Stimulated activated CD4-positive, alpha-beta T cell treated with anti-CD3 and anti-CD28 coated beads, Interleukin-1b, Interleukin-23, amount 100 ng/mL, for 1 hour (primary cell): ENCODE measurements at places on chromosomes 4 and X.

- no peak for DNase-seq
Measured at GRCh38 chr4:83174844-83175414, 60.4 kb upstream of the PLAC8 start.

GRCh38 chr4:175651756-175652310 is 160.2 kb downstream of the GPM6A start:
- no peak for DNase-seq

GRCh38 chr4:141229408-141230101 is 8.9 kb downstream of the ZNF330 start:
- DNase-seq = no peak

DNA sequence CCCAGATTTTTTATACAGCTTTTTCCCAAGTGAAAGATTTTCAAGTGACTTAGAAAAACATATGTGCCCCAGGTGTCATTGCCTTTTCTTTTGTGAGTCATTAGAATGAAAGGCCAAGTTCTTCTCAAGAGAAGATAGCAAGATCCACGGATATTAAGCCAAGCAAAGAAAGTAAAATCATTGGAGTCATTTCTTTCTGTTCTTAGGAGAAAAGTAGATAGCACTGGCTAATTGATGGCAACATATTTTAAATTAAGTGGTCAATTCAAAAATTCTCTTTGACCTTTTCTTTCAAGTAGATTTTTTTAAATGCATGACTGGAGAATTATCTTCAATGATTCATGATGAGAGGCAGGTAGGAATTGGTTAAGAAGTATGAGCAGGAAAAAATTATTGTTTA is 94.4 kb downstream of the HHIP start:
- DNase-seq = no peak

DNA sequence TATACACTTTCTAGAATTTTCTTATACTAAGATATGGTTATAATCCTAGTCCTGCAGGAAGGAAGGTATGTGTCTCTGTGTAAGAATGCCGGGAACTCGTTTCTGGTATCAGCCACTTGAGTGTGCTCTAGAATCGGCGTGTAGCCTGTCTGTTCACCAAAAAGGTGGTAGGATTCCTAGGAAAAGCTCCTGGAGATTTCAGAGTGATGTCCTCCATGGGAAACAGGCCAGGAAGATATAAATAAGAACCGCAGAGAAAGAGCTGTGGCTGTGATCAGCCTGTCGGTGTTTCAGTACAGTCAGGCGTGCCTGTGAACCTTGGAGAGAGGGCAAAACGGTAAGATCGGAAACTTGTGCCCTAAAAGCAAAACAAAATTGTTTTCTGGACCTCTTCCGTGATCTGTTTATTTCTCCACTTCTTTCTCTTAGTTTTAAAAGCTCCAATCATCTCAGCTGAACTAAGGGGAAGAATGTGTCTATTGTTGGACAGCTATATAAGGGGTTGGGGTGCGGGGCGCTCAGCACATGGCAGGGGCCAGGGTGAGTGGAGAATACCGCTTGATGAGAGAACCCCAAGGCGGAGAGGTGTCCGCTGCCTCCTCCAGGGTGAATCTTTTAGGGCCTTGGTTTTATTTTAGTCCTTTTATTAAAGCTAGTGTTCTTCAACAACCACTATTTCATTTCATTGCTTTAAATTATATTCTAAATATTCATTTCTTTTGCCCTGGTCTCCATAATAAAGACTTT is 303.8 kb upstream of the TENM3 start:
- no peak for DNase-seq

DNA sequence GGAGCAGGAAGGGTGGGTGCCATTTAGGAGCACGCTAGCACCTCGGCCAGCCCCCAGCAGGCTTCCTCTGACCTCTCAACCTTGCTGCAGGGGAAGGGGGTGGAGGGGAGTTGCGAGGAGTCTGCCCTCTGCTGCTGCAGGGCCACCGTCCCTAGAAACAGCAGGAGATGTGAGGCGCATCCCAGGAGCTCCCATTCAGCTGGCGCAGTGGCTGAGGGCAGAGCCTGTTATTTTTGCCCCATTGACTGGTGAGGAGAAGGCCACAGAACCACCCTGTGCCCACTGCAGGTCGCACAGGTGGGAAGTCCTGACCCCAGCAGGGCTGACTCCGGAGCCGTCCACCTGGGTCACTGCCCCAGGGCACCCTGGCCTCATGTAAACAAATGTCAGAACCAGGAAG is 8.0 kb downstream of the PDE6B start:
- no peak for DNase-seq

DNA sequence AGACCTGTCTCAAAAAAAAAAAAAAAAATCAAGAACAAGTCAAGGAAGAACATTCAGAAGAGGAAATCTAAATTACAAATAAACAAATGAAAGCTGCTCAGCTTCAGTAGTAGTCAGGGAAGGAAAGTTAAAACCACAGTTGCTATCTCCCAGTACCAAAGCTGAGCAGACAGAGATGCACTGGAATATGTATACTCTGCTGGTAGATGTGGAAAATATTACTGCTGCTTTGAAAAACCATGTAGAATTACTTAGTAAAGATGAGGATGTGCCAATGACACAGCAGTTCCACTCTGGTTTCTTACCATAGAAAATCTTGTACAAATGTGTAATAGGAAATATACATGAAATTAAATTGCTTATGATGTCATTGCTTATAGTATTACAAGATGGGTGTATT is 25.1 kb upstream of the PRKX start:
- no peak for DNase-seq

DNA sequence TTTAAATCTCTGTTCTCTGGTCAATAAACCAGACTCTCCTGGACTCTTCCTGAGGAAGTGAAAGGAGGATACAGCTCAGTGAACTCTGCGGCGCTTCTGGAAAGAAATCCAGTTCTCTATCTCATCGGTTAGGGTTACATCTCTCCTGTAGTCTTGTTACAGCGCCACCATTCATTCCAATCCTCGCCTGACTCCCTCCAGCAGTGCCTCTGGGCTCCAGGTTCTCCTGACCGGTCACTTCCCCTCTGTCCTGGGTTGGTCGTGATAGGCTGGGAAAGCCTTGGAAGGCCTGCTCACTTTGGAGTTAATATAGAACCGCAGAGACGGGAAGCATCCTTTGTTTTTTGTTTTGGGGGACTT is 97.0 kb upstream of the STOX2 start:
- no peak for DNase-seq

DNA sequence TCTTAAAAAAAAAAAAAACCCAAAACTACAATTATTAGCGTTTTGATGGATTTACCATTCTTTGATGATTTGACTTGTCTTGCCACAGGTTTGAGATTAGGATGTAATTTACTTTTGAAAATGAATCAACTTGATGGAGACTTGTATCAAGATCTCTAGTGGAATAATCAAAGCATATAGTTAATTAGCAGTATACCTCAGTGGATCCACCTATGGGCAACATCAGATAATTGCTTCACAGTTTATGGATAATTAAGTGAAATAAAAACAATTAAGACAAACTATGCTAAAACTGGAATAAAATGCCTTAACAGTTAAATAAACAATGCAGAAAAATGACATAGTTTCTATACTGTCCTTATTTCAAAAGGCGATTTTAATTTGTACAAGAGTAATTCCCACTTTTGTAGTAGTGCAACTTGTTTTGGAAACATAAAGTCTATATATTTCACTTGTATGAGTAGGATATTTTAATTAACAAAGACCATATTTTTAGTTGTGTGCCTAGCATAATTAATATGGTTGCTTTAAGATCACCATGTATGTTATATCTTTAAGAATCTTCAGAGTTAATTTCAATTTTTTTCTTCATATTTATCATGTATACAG is 4.2 kb downstream of the CPEB2 start:
- DNase-seq = no peak

DNA sequence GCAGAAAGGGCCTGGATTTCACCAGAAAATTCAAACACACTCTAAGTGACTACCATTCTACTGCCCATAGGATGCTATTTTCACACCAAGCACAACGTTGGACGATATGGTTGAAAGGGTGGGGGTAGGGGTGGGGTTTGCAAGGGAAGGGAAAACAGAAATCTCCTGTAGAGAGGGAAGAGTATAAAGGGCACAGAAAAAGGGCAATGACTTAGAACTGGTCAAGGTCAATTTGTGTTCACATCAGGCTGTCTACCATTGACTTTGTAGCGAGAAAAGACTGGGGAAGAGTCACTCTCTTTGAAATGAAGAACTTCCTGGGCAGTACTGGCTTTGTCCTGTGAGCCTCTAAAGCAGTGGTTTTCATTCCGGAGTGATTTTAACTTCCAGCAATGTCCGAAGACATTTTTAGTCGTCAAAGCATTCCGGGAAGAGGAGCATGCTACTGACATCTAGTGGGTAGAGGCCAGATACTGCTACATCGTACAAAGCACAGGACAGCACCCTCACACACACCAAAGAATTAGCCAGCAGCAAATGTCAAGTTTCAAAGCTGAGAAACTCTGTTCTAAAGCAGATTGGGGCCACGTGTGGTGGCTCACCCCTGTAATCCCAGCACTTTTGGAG is 48.4 kb upstream of the SLC7A3 start:
- DNase-seq = no peak

- no peak for DNase-seq
Measured at GRCh38 chr4:127335073-127335620, 297.6 kb upstream of the INTU start.

GRCh38 chr4:104507112-104507511 is 12.4 kb upstream of the CXXC4 start:
- DNase-seq = no peak
